ENCODE measurements at places on chromosomes 5 and 9.
A peak's percentile ranks its signal among the peaks of the same experiment; 100 is the strongest.

DNA sequence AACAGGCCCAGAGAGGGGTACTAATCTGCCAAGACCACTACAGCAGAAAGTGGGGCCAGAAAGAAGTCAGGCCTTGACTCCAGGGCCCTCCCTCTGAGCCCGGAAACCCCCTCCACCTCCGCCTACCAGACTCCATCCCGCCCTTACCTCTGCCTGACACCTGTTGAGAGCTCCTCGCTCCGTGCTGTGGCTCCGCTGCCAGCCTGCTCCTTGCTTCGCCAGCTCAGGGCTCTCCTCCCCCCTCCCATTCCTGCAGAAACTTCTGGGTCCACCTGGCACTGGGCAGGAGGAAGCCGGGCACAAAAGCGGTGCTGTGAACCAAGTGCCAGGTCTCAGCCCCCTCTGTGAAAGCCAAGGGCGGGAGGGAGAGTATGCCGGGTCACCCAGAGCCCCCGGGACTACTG, 6.4 kb upstream of the ST6GALNAC6 start:
- DNase-seq, result no peak

DNA sequence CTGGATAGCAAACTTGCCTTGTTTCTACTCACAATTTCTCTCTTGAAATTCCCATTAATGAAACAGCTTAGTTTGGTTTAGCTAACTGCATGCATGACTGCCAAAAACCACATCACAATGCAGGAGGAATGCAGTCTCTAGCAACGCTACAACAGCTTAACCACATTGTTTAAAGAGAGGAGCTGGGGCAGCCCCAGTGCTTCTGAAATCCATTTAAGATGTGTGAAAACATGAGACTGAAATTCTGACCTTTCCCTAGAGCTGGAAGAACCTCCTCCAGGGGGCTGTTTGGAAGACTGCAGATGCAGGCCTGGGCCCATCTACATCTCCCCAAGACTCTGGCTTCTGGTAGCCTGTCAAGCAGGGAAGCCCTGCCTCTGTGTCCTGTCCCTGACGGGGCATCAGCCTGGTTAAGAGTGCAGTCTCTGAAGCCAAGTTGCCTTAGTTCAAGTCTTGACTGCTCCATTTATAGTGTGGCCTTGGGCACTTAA, 157.1 kb downstream of the ZNF462 start:
- DNase-seq, result peak; percentile 55

DNA sequence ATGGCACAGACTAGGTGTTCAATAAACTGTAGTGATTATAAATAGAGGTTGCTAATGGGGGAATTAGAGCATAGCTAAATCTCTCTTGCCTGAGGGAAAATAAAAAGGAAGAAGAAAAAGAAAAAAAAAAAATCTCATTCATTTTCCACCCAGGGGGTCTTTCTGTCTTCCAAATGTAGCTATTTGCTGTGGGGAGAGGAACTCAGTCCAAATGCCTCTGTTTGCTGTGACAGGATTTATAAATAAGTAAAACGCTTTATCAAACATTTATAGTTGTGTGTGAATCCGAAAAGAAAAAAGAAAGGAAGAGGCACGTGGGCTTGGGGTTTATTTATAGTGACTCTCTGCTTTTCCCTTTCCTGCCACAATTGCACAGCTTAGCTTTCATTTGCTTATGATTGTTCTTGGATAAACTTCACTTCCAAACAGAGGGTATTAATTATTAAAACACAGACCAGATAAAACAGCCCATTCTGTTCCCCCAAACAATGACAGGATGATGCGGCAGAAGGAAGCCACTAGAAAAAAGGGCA, 245.7 kb downstream of the ASTN2 start:
- DNase-seq, result no peak

GRCh38 chr9:93567271-93567959, 9.0 kb upstream of the PHF2 start:
- no peak for DNase-seq

DNA sequence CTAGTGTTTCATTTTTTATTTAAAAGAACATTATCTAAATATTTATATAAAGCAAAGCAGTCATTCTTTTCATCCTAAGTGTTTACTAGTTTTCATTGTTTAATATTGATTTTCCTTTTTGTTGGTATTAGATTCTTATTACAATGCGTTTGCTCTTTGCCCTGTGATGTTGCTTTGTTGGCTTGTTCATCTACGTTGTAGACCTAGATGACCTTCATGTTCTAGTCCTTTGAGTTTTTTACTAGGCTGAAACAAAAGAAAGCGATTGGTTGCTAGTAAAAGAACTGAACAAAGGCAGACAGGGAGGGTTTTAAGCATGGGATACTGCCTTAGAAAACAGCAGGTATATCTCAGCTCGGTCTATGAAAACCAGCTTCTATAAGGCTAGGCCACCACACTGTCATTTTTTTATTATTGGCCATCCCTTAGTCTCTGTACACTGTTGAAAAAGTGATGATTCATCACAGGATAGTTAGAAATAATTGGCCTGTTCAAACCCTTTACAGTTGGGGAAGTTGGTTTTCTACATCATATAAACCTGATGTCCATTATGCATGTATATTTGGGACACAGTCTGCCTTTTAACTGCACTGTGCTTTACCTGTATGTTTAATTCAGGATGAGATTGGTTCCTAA, 119.0 kb downstream of the ZCCHC7 start:
- DNase-seq, result no peak
